Sciatic nerve (tissue), 2 donors: ENCODE measurements at places on chromosomes 1 and 21. TPM values are rescaled to one million over a fixed set of nuclear protein-coding genes. Genes with fewer than 3 reads are reported as not detected.

GRCh38 chr1:23424293-23425192 lies at the start of gene TCEA3:
Gene TCEA3, minus strand, starts transcription at chr1:23424748. Its CDS starts 115 bp downstream, at chr1:23424633.
- peak; percentile 70 for DNase-seq

- DNase-seq, result no peak
Measured at GRCh38 chr1:160167580-160167979, 16.2 kb downstream of the ATP1A4 start.

DNA sequence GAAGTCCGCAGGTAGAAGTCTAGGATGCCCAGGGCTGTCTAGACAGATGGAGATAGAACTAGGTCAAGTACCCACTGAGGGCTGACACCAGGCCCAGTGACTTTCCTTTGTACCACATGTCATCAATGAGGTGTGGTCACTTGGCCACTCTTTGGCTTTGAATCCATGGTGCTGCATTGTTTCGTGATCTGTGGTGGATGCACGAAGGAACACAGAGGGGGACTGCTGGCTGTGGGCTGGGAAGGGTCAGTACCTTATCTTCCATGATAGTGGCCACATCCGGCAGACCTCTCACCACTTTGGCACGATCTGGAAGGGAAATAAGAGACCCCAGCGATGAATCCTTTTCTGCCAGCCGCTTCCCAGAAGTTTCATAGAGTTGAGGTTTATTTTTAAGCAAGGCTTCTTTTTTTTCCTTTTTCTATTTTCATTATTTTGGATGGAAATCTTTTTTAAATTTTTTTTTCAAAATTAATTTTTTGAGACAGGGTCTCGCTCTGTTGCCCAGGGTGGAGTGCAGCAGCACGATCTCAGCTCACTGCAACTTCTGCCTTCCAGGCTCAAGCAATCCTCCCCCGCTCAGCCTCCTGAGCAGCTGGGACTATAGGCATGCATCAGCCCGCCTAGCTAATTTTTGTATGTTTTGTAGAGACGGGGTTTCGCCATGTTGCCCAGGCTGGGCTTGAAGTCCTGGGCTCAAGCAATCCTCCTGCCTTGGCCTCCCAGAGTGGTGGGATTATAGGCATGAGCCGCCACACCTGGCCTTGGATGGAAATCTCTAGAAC lies 53.1 kb downstream of the MYOM3 start:
- no peak for DNase-seq

DNA sequence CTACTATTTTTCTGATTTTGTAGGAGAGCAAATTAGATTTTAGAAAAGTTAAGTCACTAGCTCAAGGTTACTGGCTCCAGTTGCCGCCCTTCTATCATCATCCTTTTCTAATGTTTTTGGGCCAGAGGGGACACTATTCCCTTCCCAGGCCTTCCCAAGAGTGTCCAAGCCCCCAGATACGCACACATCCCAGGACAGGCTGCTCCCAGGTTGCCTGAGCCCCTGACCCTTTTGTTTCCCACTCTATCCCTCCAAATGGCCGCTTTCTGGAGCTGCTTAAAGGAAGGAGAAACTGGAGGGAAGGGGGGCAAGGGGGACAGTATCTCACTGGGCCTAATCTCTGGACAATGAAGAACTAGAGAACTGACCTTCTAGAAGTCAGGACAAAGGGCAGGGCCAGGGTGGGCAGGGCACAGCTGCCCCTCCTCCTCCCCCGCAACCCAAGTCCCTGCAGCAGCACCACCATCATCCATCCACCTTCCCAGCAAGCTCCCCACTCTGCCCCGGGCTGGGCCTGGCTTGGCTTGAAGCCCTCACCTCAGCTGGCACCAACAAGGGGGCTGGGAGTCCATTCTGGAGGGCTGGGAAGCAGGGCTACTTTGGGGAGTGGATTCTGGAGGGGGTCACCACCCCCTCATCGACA lies 1.1 kb upstream of the MAP7D1 start:
- DNase-seq, result no peak

DNA sequence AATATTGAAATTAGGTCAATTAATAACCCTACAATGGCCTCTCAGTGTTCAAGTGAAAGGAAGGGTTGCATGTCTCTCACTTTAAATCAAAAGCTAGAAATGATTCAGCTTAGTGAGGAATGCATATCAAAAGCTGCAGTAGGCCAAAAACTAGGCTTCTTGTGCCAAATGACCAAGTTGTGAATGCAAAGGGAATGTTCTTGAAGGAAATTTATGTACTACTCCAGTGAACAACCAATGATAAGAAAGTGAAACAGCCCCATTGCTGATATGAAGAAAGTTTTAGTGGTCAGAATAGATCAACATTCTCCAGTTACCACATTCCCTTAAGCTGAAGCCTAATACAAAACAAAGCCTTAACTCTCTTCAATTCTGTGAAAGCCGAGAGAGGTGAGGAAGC lies 10.0 kb downstream of the MAEL start:
- DNase-seq, result no peak

DNA sequence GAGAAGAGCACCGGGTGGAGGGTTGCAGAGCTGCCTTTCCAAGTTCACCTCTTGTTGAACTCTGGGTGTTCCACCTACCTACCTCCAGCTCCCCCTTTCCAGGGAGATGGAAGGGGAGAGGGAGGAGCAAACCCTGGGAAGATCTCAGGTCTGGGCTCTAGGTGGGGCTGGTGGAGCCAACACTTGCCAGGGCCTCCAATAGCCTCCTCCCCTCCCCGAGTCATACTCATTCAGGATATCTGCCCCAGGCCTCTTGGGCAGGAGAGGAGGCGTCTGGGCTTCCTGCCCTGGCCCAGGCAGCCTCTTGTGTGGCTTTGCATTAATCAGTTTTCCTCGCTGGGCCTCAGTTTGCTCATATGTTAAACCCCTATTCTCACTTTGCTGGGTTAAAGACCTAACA lies 13.4 kb downstream of the RAP1GAP start:
- DNase-seq, result no peak

- no peak for DNase-seq
Measured at GRCh38 chr1:155518484-155518883, 44.1 kb downstream of the ASH1L start.

GRCh38 chr1:88134983-88135921 lies 548.8 kb upstream of the PKN2 start:
- DNase-seq, result no peak

DNA sequence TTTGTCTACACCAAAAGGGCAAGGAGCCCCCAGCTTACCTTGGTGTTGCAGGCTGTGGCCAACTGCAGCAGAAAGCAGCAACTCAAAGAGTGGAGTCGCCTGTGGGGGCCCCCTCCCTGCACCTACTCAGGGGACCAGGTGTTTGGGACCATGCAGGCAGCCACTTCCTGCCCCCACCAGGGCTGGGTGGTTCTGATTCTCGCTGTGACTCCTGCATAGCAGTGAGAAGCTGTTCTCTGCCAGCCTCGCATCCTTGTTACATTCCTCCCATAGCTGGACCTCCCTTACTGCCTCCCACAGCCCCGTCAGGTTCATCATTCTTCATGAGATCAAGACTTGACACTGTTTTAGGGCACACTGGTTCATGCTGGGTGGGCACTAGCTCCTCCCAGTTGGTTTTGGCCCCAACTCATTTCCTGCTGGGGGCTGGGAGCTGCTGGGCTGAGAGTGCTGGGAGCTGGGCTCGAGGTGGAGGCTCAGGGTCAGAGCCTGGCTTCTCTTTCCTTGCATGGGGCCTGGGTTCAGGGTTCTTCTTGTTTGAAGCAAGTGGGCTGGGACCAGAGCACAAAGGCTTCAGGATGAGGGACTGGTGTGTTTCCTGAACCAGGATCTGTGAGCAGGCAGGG lies 146.9 kb upstream of the C1orf174 start:
- DNase-seq, result no peak

Gene DCDC2B
- total RNA-seq, result not detected

Gene COL9A2
- total RNA-seq, result 3.9 TPM

Gene DNALI1
- total RNA-seq, result 11.5 TPM

Gene CFHR3
- 0.94 TPM for total RNA-seq

Gene CR1
- 30.1 TPM for total RNA-seq

Gene CLDN14
- total RNA-seq, result 1.2 TPM

Gene ECM1
- 19.7 TPM for total RNA-seq
